ENCODE measurements at places on chromosomes 3 and 15.

- no peak for DNase-seq
Observed at GRCh38 chr15:96332637-96333121, 2.2 kb downstream of the NR2F2 start.

- DNase-seq = peak; percentile 80
Observed at GRCh38 chr15:70023064-70023768, 74.5 kb downstream of the TLE3 start.

DNA sequence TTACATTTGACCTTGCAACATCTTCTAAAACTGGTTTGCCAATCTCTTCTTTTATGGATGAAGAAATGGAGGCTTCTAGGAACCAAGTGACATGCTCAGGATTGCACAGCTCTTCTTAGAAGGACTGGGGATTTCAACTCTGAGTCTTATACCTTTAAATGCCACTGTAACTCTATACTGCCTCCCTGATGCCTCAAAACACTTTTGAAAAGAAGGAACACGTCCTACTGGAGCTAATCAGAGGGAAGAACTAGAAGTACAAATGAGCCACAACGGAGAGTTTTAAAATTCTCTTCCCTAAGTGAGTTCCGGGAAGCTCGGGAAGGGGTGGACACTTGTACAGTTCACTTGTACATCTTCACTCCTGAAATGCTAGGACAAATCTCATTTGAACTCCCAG, 949 bp upstream of the MITF start:
- DNase-seq = no peak

GRCh38 chr15:38885001-38885400, 320.4 kb upstream of the RASGRP1 start:
- DNase-seq = no peak

- DNase-seq = no peak
Observed at GRCh38 chr3:180123928-180124327, 87.2 kb upstream of the PEX5L start.

DNA sequence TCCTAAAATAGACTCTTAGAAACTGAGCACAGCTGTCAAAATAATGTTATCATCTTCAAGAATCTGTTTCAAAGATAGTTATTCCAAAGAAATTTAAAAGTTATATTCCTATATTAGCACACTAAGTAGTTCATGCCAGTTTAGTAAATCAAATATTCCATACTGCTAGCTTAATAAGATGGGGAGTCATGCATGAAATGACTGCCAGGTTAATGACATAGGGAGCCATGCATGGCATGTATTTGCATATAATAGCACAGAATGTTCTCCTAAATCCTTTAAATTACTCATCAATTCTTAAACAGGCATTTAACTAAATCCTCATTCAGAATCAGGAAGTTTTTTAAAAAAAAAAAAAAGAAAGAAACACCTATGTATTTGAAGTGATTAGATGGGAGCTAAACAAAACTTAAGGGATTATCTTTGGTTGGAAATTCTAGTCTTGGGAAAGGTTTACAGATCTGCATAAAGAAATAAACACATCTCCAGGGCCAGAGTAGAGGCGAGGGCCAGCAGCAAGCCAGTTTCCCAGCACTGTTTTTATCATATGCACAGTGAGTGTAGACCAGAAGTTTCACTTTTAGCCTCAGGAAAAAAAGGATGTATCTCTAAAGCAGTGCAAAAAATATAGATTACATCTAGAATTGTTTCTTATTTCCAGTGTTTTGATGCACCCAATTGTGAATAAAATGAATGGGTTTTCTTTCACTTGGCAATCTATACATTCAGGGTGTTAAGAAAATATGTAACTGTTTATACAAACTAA, 366.4 kb upstream of the AGTR1 start:
- DNase-seq = no peak
